ENCODE measurements at places on chromosomes 4 and X. TPM values are rescaled to one million over a fixed set of nuclear protein-coding genes. Genes with fewer than 3 reads are reported as not detected.

The DUSP21 gene
- polyA plus RNA-seq, result not detected

The F8A1 gene
- 15.5 TPM for polyA plus RNA-seq

The CCKAR gene
- not detected for polyA plus RNA-seq

The KIAA1210 gene
- polyA plus RNA-seq, result 1.5 TPM

The XG gene
- polyA plus RNA-seq, result 0.33 TPM

The SLC6A14 gene
- 0.07 TPM for polyA plus RNA-seq

The TRIM61 gene
- 3.4 TPM for polyA plus RNA-seq

The GPRIN3 gene
- 6.8 TPM for polyA plus RNA-seq

The CTAG1A gene
- polyA plus RNA-seq, result not detected

The SYP gene
- polyA plus RNA-seq, result 2.9 TPM

The BST1 gene
- polyA plus RNA-seq, result 13.8 TPM

The RPGR gene
- polyA plus RNA-seq, result 21.4 TPM

The ITGB1BP2 gene
- polyA plus RNA-seq, result 1.6 TPM

The CORIN gene
- polyA plus RNA-seq, result 4.8 TPM

The KLKB1 gene
- 2.2 TPM for polyA plus RNA-seq

The PAGE5 gene
- not detected for polyA plus RNA-seq

The PROM1 gene
- 42.9 TPM for polyA plus RNA-seq

The CFAP99 gene
- 0.84 TPM for polyA plus RNA-seq

The SYNPO2 gene
- polyA plus RNA-seq, result 13.7 TPM

The BGN gene
- 153 TPM for polyA plus RNA-seq

The SH3D19 gene
- 31.4 TPM for polyA plus RNA-seq

The CPXCR1 gene
- polyA plus RNA-seq, result not detected

The FDCSP gene
- 0.68 TPM for polyA plus RNA-seq

The N4BP2 gene
- 26.2 TPM for polyA plus RNA-seq

The BRS3 gene
- 0.07 TPM for polyA plus RNA-seq

The RHOXF2B gene
- polyA plus RNA-seq, result 0.21 TPM

The SSX4B gene
- not detected for polyA plus RNA-seq

The SOWAHD gene
- 1.2 TPM for polyA plus RNA-seq

The NPNT gene
- 177 TPM for polyA plus RNA-seq

The IL2 gene
- polyA plus RNA-seq, result not detected

The MTNR1A gene
- 1.8 TPM for polyA plus RNA-seq

The SLITRK4 gene
- polyA plus RNA-seq, result 14.8 TPM

The DLG3 gene
- polyA plus RNA-seq, result 49.1 TPM

The APLN gene
- polyA plus RNA-seq, result 5.5 TPM

The CENPU gene
- polyA plus RNA-seq, result 47.1 TPM

The GABRG1 gene
- 0.06 TPM for polyA plus RNA-seq

The HSFX3 gene
- 0.31 TPM for polyA plus RNA-seq

The CT45A10 gene
- polyA plus RNA-seq, result not detected

The PDGFC gene
- polyA plus RNA-seq, result 71.7 TPM

The UGT2B11 gene
- 4.6 TPM for polyA plus RNA-seq

The FHIP1A gene
- polyA plus RNA-seq, result 6.6 TPM

The MMRN1 gene
- 3.0 TPM for polyA plus RNA-seq

The LIMCH1 gene
- polyA plus RNA-seq, result 111 TPM

The CPLX1 gene
- polyA plus RNA-seq, result 3.1 TPM

The SATL1 gene
- 0.92 TPM for polyA plus RNA-seq

The HERC5 gene
- 4.1 TPM for polyA plus RNA-seq

The GAGE1 gene
- not detected for polyA plus RNA-seq
